Mucosa of gallbladder (tissue), 1 donor: ENCODE measurements at places on chromosomes 16 and 17. TPM values are rescaled to one million over a fixed set of nuclear protein-coding genes. Genes with fewer than 3 reads are reported as not detected.

GRCh38 chr17:60089096-60089806 is 10.5 kb upstream of the HEATR6 start:
- DNase-seq: no peak

The CDH13 gene
- 2.0 TPM for total RNA-seq

DNA sequence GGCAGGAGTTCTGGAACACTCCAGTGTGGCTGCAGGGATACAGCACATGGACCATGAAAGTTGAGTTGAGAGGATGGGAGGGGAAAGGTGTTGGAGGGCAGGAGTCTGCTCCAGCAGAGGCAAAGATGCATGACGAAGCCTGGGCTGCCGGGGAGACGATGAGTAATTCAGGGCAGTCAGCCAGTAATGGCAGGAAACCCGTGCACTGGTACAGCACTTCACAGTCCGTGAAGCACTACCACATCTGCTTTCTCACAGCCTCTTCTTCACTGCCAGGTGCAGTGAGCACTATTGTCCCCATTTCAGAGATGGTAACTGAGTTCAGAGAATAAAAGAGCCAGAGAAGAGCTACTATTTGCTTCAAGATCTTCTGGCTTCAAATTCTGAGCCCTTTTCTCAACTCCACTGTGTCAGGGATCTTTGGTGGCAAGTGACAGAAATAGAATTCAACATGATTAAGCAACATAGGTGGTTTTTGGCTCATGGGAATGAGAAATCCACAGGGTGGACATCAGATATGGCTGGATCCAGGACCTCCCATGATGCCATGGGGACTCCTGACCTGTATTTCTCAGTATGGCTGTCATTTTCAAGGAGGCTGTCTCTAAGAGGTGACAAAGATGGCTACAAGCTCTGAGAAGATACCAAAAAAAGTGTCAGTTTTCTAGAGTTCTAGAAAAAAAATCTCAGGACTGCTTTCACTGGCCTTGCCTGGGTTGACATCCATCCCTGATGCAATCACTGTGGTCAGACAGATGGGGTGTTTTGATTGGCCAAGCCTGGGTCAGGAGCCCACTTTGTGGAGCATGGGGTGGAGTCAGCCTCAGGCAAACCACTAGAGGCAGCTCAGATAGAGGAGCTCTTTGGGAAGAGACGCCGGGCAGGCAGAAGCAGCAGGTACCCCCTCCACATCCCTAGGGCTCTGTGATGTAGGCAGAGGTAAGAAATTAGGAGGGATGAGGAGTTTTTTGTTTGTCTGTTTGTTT is 24.7 kb downstream of the IL21R start:
- peak; percentile 27 for DNase-seq

DNA sequence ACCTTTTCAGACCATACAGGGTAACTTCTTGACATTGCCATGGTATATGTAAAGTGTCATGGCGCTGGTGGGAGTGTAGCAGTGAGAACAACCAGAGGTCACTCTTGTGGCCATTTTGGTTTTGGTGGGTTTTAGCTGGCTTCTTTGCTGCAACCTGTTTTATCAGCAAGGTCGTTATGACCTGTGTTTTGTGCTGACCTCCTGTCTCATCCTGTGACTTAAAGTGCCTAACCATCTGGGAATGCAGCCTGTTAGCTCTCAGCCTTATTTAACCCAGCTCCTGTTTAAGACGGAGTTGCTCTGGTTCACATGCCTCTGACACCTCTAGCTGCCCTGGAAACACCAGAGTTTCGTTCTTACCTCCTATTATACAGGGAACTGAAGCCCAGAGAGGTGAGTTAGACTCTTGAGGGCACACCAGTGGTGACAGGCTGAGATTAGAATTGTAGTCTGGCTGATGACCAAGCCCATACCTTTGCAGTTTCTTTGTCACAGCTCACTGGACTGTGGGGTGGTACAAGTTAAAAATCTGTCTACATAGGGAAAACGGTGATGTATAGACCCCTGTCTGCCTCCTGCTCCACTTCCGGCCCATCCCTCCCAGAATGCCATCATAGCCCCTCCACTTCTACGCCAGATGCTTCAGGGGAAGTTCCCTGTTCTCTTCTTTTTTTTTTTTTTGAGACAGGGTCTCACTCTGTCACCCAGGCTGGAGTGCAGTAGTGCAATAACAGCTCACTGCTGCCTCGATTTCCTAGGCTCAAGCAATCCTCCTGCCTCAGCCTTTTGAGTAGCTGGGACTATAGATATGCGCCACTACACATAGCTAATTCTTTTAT is 21.0 kb downstream of the KSR1 start:
- no peak for DNase-seq

DNA sequence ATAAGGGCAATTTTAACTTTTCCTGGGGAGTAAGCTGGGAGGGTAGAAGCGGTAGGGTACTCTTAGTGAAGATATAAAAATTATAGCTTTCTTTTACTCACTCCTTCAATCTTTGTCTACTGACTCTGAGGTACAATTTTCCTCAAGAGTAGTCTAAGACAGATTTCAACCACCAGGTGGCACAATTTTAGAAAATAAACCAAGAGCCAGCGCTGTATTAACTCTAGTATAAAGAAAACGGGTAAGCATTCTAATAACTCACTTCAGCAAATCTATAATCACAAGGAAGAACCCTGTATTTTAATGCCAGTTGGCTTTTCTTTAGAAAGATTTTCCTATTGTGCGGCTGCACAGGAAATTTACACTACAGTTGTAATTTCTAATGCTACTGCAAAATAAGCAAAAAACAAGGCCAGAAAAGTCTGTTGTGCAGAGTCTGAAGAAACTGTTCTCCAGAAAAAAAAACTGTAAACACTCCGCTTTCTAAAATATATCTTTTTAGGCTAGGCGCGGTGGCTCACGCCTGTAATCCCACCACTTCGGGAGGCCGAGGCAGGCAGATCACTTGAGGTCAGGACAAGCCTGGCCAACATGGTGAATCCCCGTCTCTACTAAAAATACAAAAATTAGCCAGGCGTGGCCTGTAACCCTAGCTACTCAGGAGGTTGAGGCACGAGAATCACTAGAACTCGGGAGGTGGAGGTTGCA is 1.9 kb downstream of the CMC2 start:
- peak; percentile 39 for DNase-seq

GRCh38 chr16:69767459-69768229 is 5.5 kb downstream of the WWP2 start:
- DNase-seq: no peak

The EPN3 gene
- total RNA-seq: 92.7 TPM

GRCh38 chr16:84660973-84661372 is 12.7 kb downstream of the KLHL36 start:
- DNase-seq: no peak

The SERPINF2 gene
- 2.9 TPM for total RNA-seq

The CHST5 gene
- 0.63 TPM for total RNA-seq
